ENCODE measurements at places on chromosomes 7 and 10.

- no peak for DNase-seq
Observed at GRCh38 chr10:1872151-1872726, 134.9 kb upstream of the ADARB2 start.

GRCh38 chr7:129785685-129786514, 166.9 kb downstream of the UBE2H start:
- DNase-seq, result no peak

DNA sequence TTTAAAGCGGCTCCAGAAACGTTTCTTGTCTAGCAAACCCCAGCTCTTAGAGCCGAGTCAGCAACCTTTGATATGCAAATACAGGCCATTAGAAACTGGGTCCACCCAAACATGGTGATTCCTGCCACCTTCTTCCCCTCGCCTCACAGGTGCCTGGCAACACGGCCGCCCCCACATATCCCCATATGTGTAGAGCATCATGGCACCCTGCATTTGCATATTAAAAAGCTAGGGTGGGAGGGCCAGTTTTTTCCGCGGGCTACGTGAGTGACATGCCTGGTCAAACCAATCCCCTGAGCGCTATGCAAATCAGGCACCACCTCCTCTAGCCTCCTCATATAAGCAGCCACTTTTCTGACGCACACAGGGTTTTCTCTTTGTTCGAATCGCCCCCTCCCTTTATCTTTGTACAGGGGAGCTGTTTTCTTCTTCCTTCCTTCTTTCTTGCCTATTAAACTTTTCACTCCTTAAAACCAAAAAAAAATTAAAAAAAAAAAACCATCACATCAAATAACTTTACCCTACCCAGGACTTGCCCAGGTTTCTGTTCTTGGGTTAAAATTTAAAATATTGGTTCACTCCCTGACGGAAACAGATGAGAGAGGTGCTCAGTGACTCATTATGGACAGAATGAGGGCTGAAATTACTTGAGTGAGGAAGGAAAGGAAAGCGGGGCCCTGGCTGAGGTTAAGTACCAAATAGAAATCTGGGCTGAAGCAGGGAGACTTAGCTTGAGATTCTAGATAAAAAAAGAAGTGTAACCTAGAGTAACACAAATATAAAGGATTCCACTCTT, 59.8 kb downstream of the COA1 start:
- no peak for DNase-seq

DNA sequence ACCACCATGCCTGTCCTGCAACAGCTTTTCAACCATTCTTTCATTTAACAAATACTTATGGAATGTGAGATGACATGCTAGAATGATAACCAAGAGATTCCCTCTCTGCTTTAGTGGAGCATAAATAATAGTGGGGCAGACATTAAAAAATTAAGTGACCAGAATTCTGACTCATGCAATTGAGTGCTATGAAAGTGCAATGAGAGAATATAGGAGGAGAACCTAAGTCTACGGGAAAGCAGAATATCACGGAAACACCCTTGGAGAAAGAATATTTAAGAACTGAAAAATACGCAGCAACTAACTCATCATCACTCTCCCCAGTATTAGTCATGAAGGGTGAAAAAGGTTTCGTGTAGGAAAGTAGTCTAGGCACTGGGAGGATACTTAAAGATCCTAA, 7.1 kb downstream of the KIF5B start:
- no peak for DNase-seq

DNA sequence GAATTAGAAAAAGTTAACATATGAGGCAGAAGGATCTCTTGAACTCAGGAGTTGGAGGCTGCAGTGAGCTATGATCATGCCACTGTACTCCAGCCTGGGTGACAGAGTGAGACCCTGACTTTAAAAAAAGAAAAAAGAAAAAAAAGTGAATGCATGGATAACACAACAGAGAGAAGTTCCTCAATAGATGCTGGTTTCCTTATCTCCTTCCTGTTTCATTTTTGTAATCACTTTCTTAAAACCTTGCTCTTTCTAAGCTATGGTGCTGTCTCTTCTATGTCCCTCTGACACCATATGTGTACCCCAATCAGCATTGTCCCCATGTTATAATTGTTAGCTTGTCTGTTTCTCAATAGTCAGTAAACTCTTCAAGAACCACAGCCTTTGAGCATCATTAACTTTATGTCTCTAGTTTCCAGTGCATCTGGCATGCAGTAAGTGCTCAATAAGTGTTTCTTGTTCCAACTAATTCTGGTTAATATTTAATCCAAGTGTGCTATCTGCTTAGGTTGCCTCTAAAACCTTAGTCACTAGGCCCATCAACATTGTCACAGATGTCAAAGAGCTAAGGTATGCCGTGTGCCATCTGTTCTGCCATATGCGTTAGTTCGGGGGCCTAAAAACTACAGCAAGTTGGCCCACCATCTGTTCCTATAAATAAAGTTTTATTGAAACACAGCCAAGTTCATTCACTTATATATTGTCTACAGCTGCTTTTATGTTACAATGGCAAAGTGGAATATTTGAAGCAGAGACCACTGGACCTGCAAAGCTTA, 36.2 kb downstream of the MPP7 start:
- peak; percentile 24 for DNase-seq
